Dermis microvascular lymphatic vessel endothelial cell (primary cell): ENCODE measurements at places on chromosomes 12 and 14. TPM values are rescaled to one million over a fixed set of nuclear protein-coding genes. Genes with fewer than 3 reads are reported as not detected.

NPFF gene
- not detected in 2 replicates for total RNA-seq

KRT2 gene
- total RNA-seq: not detected in 2 replicates

PAPLN gene
- total RNA-seq: 30.4 and 58.3 TPM in 2 replicates

DLK1 gene
- not detected in 2 replicates for total RNA-seq

HNF1A gene
- total RNA-seq: not detected in 2 replicates

CCNB1IP1 gene
- total RNA-seq: 38.6 and 39.7 TPM in 2 replicates

RD3L gene
- total RNA-seq: not detected in 2 replicates

AHNAK2 gene
- 16.8 and 17.1 TPM in 2 replicates for total RNA-seq

ADCY6 gene
- 27.2 and 35.7 TPM in 2 replicates for total RNA-seq

HCFC2 gene
- 16.8 and 17.4 TPM in 2 replicates for total RNA-seq

KERA gene
- total RNA-seq: not detected in 2 replicates

HOXC9 gene
- 0.13 and 1.3 TPM in 2 replicates for total RNA-seq

PRPH gene
- total RNA-seq: not detected in 2 replicates

ACOT4 gene
- 0.13 and 0.26 TPM in 2 replicates for total RNA-seq

PWP1 gene
- total RNA-seq: 54.4 and 56.7 TPM in 2 replicates

CLEC2A gene
- total RNA-seq: not detected in 2 replicates

MGP gene
- 149 and 328 TPM in 2 replicates for total RNA-seq

NOXRED1 gene
- total RNA-seq: 0.13 and 0.26 TPM in 2 replicates
